ENCODE measurements at places on chromosomes 3 and 15.

DNA sequence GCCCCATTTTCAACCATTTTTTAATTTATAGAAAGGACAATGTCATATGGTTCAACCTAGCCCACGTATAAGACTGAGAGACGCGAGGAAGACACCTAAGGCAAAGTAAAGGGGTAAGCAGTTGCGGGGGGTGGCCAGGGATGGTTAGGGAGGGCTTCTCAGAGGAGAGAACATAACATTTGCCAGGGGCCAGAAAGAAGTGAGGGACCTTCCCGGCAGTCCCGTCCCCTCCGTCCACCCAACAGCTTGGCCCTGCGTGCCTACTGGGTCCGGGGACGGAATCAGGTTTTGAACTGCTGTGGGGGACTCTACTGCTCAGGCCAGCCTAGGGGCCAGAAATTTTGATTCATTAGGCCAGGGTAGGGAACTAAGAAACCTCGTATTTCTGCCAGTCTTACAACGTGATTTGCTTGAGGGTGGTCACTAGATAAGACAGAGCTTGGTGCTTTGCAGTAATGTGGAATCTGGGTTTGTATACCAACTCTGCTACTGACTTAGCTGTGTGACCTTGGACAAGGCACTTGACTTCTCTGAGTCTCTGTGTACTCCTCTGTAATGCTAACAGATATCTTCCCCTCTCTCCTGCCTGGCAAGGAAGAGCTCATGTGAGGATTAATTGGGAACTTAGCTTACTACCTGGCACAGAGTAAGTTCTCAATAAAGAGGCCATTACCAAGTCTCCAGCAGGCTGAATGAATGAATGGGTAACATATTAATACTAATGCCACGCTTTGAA, 734 bp upstream of the SLC6A20 start:
- no peak for DNase-seq

GRCh38 chr3:72255191-72255590, 470.2 kb upstream of the PROK2 start:
- no peak for DNase-seq

DNA sequence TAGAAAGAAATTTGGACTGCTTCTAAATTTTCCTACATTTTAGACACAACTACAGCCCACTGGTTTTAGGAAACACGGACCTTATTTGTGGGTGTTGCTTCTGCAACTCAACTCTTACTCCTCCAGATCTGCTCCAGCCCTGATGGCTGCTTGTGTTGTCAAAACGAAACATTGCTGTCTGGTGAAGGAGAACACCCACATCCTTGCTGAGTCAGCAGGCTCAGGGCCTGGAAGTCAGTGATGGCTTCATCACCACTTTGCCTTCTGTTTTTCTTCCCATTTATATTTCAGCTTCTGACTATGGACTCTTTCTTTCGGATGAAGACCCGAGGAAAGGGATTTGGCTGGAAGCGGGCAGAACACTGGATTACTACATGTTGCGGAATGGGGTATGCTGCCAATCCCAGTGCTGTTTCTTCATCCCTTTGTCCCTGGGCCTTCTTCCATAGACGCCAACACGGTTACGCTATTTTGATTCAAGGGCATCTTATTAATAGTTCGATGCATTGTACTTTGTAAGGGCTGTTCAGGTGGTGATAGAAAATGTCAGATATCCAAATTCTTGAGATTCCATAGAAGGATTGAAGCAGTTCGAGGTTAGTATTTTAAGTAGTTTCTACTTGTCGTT, 392.6 kb upstream of the TPM1 start:
- peak; percentile 60 for DNase-seq

- DNase-seq = no peak
Measured at GRCh38 chr15:96690733-96691132, 360.2 kb downstream of the NR2F2 start.

DNA sequence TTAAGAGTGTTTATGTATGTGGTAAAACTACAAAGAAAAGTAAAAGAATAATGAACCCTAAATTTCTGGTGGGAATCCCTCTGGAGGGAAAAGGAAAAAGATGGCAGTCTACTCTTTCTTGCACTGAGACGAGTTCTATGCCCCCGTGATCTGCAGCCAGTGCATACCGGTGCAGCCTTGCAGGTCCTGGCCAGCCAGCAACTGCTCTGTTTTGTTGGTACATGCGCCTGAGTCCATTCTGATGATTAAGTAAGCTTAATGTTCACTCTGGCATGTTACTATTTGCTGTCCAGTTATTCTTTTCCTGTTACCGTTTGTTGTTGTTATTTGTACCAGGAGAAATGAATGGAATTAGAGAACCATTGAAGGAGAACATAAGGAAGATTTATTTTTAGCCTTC, 95.1 kb upstream of the TMC3 start:
- DNase-seq = no peak

GRCh38 chr3:135329479-135329878, 534.4 kb downstream of the EPHB1 start:
- DNase-seq = no peak

- no peak for DNase-seq
Measured at GRCh38 chr3:22536541-22536940, 666.6 kb upstream of the UBE2E2 start.

GRCh38 chr3:31483776-31484175, 48.9 kb upstream of the STT3B start:
- DNase-seq = no peak

DNA sequence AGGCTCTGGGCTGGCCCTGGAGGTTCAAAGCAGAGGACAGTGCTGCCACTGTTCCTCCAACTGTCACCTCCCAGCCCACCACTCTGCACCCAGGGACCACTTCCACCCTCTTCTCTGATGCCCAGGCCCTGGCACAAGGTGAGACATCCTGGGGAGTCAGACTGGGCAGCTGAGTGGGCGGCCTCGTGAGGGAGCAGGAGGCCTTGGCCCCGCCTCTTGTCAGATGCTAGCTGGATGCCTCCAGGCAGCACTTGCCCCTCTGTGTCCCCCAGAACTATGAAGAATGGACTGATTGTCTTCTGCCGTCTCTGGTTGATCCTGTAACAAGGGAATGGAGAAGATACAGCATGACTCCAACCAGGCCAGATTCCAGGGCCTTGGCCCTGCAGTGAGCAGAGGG, 191.0 kb upstream of the LINGO1 start:
- no peak for DNase-seq

DNA sequence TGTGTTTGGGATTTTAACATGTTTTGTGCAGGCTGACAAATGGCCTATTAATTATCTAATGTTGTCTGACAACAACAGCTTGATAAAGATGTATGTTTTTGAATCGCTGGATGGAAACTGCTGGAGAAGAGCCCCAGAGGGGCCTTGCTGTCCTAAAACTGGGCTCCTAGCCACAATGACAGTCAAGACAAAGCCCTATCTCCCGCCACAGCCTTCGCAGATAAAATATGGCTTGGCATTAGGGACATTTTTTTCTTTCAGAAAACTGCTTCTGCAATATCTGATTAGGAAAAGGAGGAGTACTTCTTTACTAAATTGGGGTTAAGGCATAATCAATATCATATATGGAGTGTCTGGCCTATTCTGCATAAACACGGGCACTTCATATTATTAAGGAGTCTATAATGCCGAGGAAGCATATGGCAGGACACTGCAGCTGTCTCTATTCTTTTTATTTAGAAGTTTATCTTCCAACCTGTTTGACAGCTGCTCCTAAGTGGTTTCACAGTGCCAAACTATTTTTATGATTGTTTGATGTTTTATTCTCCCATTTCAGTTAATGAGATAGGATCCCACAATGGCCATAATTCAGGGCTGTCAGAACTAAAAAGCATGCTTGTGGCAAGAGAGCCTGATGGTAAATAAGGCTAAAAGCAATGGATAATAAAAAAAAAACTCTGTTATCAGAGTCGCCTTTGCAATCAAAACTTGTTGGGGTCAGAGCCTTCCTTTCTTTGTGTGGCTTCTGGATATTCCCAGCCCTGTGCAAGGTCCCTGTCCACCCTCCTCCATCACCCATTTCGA, 210.1 kb downstream of the MECOM start:
- no peak for DNase-seq

GRCh38 chr3:146283781-146284445, 33.0 kb upstream of the PLSCR4 start:
- DNase-seq = no peak

All from GM12864 (cell line).